ENCODE measurements at places on chromosomes 2 and 18. TPM values are rescaled to one million over a fixed set of nuclear protein-coding genes. Genes with fewer than 3 reads are reported as not detected.

DNA sequence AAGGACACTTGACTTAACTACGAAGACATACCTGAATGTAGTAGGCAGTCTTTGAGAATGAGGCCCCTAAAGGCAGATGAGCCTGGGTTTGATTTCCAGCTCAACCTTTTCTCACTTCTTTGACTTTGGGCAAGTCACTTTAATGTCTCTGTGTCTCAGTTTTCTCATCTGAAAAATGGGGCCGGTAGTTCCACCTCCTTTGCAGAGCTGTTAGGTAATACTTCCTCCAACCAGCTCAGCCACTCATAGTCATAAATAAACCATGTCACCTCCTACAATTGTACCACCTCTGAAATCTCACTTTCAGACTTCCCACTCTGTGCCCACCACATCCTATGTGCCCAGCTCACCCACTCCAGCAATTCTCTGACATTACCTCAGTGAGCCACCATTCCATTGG lies 10.4 kb downstream of the ARHGAP25 start:
- no peak for DNase-seq

DNA sequence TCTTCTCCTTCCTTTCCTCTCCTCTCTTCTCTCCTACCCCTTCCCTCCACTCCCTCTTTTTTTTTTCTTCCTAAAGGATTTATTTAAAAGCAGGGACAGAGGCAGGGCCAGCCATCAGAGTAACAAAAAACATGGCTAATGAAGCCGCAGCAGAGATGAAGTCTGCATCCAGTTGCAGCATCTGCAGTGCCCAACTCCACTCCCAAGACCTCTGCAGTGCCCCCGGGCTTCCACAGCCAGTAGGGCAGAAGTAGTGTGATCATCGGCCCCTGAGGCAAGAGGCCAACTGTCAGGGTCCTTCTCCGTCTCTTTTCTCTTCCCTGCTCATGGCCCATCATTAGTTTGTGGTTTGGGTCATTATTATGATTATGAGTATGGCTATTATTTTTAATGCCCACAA lies 4.2 kb upstream of the EGR4 start:
- no peak for DNase-seq

GRCh38 chr18:57859314-57859713 lies 56.2 kb upstream of the ATP8B1 start:
- peak; percentile 14 for DNase-seq

GRCh38 chr18:23885750-23886149 lies 128.8 kb upstream of the TTC39C start:
- no peak for DNase-seq

DNA sequence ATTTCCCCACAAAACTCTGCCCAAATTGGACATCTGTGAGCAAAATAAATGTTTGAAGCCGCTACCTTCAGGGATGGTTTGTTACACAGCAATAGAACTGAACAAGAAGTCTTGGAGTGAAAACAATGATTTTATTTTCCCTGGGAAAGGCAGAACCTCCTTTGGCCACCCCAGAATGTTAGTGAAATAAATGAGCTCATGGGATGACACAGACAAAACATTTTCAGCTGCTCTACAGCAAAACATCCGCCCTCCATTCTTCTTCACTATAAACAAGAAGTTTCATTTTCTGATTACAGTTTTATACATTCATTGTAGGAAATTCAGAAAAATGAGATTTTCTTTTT lies 4.3 kb upstream of the EFHD1 start:
- DNase-seq = no peak

IL36RN gene
- not detected for total RNA-seq

C2orf81 gene
- 3.5 TPM for total RNA-seq

GRCh38 chr2:20844246-20844645 lies 21.3 kb upstream of the LDAH start:
- DNase-seq = no peak

DNA sequence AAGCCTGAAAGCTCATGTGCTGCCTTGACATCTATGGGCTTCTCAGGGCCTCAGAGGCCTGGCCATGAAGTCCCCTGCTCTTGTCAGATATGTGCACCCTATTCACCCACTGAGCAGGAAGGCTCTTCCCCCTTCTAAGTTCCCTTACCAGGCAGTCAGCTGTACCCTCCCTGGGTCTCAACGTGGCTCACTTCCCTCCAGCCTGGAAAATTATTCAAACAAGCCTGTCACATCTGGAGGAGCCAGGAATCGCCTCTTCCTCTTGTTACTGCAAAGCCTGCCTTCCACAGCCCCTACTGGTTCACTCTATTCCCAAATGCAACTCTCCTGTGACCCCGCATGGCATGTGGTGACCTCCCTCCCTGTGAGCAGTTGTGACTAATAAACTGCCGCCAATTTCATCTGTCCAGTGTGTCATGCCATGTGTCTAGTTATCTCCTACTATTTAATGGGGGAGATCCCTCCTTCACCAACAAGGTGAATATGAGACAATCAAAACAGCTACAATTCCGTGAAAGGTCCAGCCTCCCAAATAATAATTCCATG lies 8.4 kb upstream of the SERPINB8 start:
- DNase-seq = no peak

- DNase-seq = no peak
Observed at GRCh38 chr18:10537765-10538164, 11.9 kb downstream of the NAPG start.

VIT gene
- 3.4 TPM for total RNA-seq

Measured in A172 (cell line).